Left lobe of liver (tissue), 2 donors: ENCODE measurements at places on chromosomes 11 and 22.

DNA sequence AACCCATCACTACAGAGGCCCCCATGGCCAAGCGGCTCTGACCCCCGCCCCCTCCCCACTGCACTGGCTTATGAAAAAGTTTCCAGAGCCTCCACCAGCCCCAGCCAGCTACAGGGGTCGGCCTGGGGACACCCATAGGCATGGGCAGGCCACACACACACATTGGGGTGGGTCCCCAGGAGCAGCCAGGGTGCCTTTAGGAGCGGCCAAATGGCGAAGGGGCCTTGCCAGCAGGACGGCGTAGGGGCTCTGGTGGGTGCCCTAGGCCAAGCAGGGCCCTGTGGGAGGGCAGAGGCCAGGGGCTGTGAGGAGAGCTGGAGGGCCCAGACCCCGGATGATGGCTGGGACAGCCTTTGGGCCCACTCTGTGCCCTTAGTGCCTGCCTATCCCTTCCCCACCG is 10.1 kb downstream of the TSSC4 start:
- no peak for DNase-seq

DNA sequence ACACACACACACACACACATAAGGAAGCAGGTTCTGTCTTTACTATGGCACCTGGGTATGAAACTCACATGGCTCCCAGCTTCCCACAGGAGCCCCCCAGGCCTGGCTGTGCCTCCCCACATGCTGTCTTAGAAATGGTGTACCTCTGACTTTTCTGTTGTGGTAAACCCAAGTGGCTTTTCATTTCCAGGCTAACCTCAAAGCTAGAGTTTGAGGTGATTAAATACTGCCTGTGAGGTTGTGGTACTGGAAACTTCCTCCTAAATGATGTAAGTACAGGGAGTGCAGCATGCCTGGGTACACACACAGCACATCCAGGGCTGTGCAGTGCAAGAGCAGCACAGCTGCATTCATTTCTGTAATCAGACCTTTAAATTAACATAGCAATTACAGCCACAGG is 34.4 kb downstream of the ME3 start:
- no peak for DNase-seq

DNA sequence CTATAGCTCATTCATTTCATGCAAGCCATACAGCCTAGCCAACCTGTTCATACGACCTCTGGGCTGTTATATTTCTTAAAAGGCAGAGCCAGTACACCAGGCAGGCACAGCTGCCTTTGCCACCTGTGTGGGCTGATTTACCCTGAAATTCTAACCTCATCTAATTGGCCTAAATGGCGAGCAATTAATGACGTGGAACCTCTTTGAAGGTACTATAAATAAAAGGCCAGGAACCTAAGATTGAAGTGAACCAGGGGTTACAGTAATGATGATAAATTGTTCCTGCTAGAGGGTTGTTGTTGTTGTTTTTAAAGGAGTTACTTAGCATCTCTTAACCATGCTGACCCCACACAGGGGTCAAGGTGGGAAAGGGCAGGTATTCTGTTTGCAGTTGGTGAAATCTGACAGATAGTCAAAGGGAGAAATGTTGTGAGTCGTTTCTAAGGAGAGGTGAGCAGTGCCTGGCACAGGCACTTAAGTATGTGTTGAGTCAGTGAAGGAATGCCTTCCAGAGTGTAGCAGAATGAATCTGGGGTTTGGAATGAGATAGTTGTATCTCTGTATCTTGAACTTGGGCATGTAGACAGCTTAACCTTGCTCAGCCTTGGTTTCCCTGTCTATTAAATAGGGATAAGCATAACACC is 213.5 kb upstream of the NAV2 start:
- DNase-seq = no peak

- DNase-seq = no peak
Measured at GRCh38 chr22:36455571-36456463, 25.6 kb downstream of the TXN2 start.

- no peak for DNase-seq
Measured at GRCh38 chr11:117859488-117860112, 16.9 kb downstream of the FXYD6 start.
